ENCODE measurements at places on chromosomes 6 and 20. TPM values are rescaled to one million over a fixed set of nuclear protein-coding genes. Genes with fewer than 3 reads are reported as not detected.
A peak's percentile ranks its signal among the peaks of the same experiment; 100 is the strongest.

DNA sequence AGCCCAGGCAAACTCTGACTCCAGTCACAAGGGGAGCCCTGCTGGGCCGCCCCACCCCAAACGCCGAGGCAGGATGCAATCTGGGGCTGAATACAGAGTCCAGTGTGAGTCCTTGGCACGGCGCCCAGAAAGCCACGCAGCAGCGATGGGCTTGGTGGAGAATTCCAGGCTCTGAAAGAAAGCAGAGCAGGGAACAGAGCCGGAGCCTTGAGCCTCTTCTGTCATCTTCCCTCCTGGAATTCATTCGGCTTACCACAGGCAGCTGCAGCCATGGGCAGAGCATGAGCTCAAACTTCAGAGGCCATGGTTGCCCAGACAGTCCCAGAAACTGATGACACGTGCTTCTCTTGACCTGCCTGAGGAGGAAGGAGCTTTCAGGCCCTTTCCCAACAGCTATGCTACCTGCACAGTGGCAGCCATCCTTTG is 441.1 kb upstream of the JARID2 start:
- DNase-seq, result peak; percentile 73

DNA sequence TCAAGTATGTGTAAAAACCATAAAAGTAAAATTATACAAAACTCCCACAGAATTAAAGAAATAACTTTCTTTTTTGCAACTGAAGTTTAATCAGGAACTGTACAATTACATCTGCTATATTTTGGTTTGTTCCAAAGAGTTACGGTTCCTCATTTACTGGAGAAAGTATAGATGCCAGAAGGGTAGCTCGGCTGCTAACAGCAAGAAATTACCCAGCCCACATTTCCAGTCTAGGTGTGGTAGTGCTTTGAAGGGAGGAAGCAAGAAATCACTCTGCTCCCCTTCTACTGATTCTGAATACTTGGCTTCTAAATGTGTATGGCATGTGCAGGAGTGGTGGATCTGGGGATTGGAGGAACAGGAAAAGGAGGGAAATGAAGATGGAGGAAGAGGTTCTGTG is 441.3 kb downstream of the CDC5L start:
- no peak for DNase-seq

DNA sequence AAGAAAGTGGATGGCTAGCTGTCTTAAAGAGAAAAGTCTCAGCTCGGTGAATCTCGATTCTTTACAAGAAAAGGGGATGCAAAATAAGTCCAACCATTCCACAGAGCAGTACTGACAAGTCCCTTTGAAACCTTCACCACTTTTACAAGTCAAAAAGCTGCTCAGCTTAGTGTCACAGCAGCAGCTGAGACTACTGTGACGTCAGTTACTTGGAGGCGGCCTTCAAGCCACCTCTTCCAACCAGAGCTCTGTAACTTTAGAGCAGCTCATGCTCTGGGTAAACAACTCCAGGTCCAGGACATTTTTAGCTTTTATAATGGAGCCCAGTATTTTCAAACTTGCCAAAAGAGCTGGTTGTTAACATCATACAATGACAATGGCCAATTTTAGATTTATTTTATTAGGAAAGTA is at the start of gene KIAA0408:
TSS of gene KIAA0408 (minus strand) at position 159 of the 411 bp plus-strand sequence. CDS start 5,408 bp downstream, outside the sequence.
- peak; percentile 54 for DNase-seq

- DNase-seq, result no peak
Observed at GRCh38 chr6:105177556-105177955, 2.3 kb downstream of the POPDC3 start.

GRCh38 chr20:16553684-16554083 is 19.6 kb downstream of the KIF16B start:
- no peak for DNase-seq

- DNase-seq, result no peak
Observed at GRCh38 chr6:122568797-122569221, 41.4 kb upstream of the PKIB start.

GRCh38 chr6:124131259-124131658 is 327.6 kb downstream of the NKAIN2 start:
- peak; percentile 65 for DNase-seq

DNA sequence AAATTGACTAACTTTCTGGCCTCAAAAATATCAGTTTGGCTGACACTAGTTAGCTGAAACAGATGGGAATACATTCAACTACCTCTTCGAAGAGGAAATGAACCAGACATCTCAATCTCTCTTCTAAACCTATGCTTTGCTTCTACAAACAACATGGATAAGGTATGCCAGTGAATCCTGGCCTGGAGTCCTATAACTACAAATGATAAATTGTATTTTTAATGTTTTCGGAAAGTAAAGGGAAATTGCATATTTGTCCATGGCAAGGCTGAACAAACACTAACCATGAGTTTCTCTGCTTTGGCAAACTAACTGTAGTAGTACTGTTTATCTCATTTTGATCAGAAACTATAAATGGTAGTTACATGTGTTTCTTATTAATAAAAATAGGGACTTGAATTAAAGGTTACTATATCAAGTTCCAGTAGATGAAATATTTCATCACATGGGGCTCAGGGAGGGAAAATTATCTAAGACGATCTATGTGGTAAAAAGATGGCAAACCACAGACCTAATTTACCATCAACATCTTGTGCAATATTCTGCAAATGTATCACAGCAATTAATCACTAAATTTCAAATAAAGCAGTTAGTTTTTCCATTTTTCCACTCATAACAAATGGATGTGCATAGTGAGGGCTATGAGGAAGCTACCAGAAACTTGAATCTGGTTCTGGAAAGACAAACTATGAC is 76.8 kb downstream of the COL12A1 start:
- DNase-seq, result no peak

- no peak for DNase-seq
Observed at GRCh38 chr6:146028252-146028795, 538 bp upstream of the GRM1 start.

- DNase-seq, result no peak
Observed at GRCh38 chr6:129785756-129786135, 75.4 kb downstream of the TMEM244 start.

DNA sequence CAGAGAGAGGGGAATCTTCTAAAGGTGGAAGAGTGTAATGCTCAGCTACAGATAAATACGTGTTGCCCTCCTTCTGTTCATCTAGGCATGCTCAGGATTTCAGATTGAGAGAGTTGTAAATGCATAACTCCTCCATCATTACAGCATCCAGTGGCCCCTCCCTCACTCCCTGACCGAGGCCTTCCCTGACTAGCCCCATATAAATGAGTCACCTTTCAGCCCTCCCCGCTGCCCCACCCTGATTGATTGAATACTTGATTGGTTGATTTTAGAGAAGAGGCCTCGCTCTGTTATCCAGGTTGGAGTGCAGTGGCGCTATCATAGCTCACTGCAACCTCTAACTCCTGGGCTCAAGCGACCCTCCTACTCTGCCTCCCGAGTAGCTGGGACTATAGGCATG is 193.7 kb downstream of the EYA2 start:
- no peak for DNase-seq

- DNase-seq, result peak; percentile 57
Observed at GRCh38 chr20:58875541-58876134, 23.1 kb downstream of the GNAS start.

DNA sequence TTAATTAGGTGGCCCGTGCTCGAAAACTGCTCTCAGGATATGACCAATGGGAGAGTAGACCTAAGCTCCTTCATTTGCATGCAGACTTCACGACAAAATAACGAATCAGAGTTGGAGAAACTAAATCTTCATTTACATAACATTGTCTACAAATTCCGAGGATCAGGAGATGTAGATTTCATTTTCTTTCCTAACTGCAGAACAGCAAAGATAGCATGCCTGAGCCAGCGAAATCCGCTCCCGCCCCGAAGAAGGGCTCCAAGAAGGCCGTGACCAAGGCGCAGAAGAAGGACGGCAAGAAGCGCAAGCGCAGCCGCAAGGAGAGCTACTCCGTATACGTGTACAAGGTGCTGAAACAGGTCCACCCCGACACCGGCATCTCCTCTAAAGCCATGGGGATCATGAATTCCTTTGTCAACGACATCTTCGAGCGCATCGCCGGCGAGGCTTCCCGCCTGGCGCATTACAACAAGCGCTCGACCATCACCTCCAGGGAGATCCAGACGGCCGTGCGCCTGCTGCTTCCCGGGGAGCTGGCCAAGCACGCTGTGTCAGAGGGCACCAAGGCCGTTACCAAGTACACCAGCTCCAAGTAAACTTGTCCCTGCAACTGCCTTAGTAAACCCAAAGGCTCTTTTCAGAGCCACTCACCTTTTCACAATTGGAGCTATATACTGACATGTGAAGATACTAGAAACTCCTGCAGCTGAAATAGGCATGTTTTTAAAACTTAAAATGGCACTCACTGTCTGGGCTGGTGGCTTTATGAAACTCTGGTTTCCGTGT is 96.5 kb downstream of the HFE start:
- DNase-seq, result no peak

The LATS1 gene
- 6.7 TPM for total RNA-seq

The LPIN3 gene
- 0.79 TPM for total RNA-seq

The MCHR2 gene
- not detected for total RNA-seq

Measured in H4 (cell line).